ENCODE measurements at places on chromosomes 3 and 15.

- H3K36me3 ChIP-seq = no peaks in the 10 kb centered on the region
- no peak overlapping the region for H3K27ac ChIP-seq
- no peak for DNase-seq
Measured at GRCh38 chr3:5428607-5429516, 241.4 kb downstream of the EDEM1 start.

DNA sequence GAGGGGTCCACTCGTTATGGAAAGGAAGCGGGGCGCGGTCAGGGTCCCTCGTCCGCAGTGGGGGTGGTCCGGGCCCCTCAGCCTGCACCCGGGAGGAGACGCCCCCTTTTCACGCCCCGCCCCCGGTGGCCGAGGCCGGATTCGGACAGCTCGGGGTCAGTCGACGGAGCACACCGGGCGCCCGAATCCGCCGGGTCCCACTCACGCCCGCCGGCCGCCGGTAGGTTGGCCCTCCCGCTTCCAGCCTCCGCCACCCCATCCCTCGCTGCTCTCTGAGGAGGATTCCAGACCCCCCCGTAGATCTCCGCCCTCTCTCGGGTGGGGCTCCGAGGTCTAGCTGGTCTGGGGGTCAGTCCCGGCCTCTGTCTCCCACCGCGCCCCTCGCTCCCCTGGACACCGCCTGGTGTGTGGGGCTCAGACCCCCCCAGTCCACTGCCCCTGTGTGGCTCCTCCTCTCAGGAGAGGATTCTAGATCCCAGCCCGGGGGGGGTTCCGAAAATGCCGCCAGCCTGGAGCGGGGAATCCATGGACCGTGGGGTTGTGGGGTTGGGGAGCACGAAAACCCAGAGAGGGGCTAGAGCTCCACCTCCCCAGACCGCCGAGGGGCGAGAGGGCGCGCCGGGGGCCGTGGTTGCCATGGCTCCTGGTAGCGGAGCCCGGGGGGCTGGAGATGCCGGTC is 725 bp downstream of the CHL1 start:
- no peak overlapping the region for H3K27ac ChIP-seq
- H3K36me3 ChIP-seq = no peaks in the 10 kb centered on the region
- peaks cover 11% of the 10 kb centered on the region for H3K4me1 ChIP-seq
- no peak for DNase-seq
- H3K27me3 ChIP-seq = peaks cover 22% of the 10 kb centered on the region
- H3K4me3 ChIP-seq = peak overlapping the region; percentile 71

GRCh38 chr3:69353088-69353478 is 32.8 kb downstream of the FRMD4B start:
- H3K4me3 ChIP-seq = no peak overlapping the region
- no peaks in the 10 kb centered on the region for H3K27me3 ChIP-seq
- no peaks in the 10 kb centered on the region for H3K36me3 ChIP-seq
- no peak for DNase-seq

GRCh38 chr3:159487304-159487703 is 501.3 kb upstream of the IL12A start:
- no peaks in the 10 kb centered on the region for H3K4me1 ChIP-seq
- H3K36me3 ChIP-seq = no peaks in the 10 kb centered on the region
- DNase-seq = no peak
- H3K27ac ChIP-seq = no peak overlapping the region

GRCh38 chr15:49847423-49848281 is 226.8 kb downstream of the DTWD1 start:
- H3K4me3 ChIP-seq = no peak overlapping the region
- H3K27ac ChIP-seq = no peak overlapping the region
- H3K27me3 ChIP-seq = no peaks in the 10 kb centered on the region
- H3K4me1 ChIP-seq = no peaks in the 10 kb centered on the region
- no peaks in the 10 kb centered on the region for H3K36me3 ChIP-seq

- H3K4me3 ChIP-seq = no peak overlapping the region
- peaks cover 23% of the 10 kb centered on the region for H3K4me1 ChIP-seq
- H3K36me3 ChIP-seq = no peaks in the 10 kb centered on the region
- no peaks in the 10 kb centered on the region for H3K27me3 ChIP-seq
- no peak overlapping the region for H3K27ac ChIP-seq
Measured at GRCh38 chr3:72342450-72342849, 505.8 kb downstream of the SHQ1 start.

- no peaks in the 10 kb centered on the region for H3K36me3 ChIP-seq
- DNase-seq = no peak
- no peaks in the 10 kb centered on the region for H3K27me3 ChIP-seq
Measured at GRCh38 chr15:36175741-36176291, 403.6 kb upstream of the CDIN1 start.

DNA sequence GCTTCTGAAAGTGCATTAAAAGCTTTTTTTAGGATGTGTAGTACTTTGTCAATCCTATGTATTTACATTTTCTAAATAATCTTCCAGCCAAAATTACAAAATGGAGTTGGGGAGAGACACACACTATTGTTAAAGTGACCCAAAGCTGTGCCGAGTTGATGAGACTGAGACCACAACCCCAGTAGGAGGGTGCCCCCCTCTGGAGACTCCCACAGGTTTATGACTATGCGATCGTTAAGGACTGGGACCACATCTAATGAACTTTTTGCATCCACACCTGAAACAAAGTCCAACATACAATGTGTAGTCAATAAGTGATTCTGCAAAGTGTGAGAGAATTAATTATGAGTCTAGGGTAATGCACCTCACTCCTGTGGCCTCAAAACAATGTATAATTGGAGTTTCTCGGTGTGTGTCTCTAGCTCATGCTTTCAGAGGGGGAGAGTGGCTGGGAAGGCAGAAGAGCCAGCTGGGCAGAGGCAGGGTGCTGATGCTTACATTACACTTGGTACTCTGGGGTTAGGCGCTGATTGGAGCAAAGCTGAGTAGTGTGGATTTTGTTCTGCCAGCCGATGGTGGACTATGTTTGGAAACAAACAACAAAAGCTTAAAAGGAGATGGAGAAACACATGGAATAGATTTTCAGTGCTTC is 102.8 kb downstream of the KCNH8 start:
- no peaks in the 10 kb centered on the region for H3K4me1 ChIP-seq
- no peaks in the 10 kb centered on the region for H3K27me3 ChIP-seq
- DNase-seq = no peak
- H3K36me3 ChIP-seq = no peaks in the 10 kb centered on the region
- H3K4me3 ChIP-seq = no peak overlapping the region

DNA sequence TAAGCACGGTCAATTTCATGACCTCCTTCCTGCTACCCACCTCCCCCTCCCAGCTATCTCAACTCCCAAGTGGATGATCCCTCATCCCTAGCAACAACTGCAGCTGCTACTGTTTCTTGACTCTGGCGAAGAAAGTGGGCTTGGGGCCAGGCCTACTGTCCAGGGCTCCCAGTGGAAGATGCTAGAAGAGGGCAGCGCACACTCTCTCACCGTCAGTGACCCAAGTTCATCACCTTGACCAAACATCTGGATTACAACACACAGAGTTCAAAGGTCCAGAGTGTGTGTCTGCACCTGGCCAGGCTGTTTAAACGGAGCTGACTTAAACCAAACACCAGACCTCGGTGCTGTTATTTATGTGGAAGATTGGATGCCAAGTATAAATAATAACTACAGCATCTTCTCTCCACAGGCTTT is 385.6 kb downstream of the SHQ1 start:
- no peaks in the 10 kb centered on the region for H3K36me3 ChIP-seq
- DNase-seq = no peak
- H3K4me1 ChIP-seq = peaks cover 19% of the 10 kb centered on the region
- no peak overlapping the region for H3K4me3 ChIP-seq
- no peaks in the 10 kb centered on the region for H3K27me3 ChIP-seq

- H3K4me1 ChIP-seq = no peaks in the 10 kb centered on the region
- no peak overlapping the region for H3K4me3 ChIP-seq
- H3K27ac ChIP-seq = no peak overlapping the region
- DNase-seq = no peak
- no peaks in the 10 kb centered on the region for H3K36me3 ChIP-seq
Measured at GRCh38 chr3:111547631-111548030, 5.6 kb downstream of the CD96 start.

DNA sequence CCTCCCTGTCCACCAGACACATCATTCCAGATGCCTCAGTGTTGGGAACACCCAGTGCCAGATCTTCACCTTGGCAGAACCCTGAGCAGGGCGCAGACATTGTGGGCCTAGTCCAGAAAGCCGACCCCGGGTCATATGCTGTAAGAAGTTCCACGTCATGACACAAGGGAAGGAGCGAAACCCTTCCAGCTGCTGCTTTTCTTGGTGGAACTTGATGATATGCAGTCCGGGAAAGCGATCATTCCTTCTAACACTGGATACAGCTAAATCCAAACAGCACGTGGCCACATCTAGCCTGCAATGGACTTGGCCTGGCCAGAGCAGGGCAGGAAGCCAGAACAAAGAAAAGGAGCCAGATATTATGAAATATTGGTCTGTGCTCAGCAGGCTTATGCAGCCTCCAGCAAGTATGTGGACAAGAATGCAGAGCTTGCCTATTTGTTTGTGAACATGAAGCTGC is 22.0 kb downstream of the GASK1A start:
- DNase-seq = no peak
- H3K27me3 ChIP-seq = no peaks in the 10 kb centered on the region
- no peaks in the 10 kb centered on the region for H3K4me1 ChIP-seq
- no peak overlapping the region for H3K4me3 ChIP-seq

- H3K27ac ChIP-seq = no peak overlapping the region
- no peaks in the 10 kb centered on the region for H3K4me1 ChIP-seq
- no peaks in the 10 kb centered on the region for H3K27me3 ChIP-seq
- no peak for DNase-seq
- H3K4me3 ChIP-seq = no peak overlapping the region
Measured at GRCh38 chr3:118813472-118813871, 221.2 kb downstream of the IGSF11 start.

DNA sequence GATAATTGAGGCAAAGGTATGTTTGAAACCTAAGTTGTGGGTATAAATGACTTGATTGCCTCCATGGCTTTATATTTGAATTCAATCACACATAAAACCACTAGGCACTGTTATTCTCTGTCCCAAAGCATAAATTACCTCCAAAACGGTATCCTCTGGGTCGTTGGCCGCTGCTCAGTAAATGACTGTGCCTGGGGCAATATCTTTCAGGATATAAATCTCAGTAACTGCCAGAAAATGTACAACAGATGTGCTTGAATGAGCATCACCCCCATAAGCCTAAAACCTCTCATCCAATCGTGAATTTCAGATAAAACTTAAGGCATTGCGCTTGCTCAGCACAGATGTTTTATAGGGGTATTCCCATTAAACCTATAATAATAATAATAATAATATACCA is 19.0 kb upstream of the C3orf49 start:
- no peak for DNase-seq
- no peaks in the 10 kb centered on the region for H3K27me3 ChIP-seq
- no peaks in the 10 kb centered on the region for H3K36me3 ChIP-seq
- no peak overlapping the region for H3K27ac ChIP-seq
- H3K4me1 ChIP-seq = peaks cover 4% of the 10 kb centered on the region
- H3K4me3 ChIP-seq = no peak overlapping the region

DNA sequence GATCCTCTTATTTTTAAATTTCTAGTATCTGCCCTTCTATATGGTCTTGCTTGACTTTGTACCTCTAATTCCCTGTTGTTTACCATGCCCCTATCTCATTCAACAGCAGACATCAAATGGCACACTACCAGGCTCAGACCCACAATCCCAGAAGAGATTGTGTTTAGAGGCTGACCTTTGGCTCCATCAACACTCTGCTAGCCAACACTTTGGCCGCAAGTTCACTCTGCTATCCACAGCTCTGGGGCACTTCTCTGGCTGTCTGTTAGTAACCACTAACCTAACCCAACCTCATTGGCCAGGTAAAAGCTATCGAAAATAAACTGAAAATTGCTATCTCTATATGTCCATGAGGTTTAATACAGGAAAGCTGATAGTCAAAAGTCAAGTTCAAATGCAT is 646.0 kb upstream of the CCDC54 start:
- H3K4me3 ChIP-seq = no peak overlapping the region
- DNase-seq = no peak
- H3K4me1 ChIP-seq = no peaks in the 10 kb centered on the region
- no peaks in the 10 kb centered on the region for H3K36me3 ChIP-seq
- no peaks in the 10 kb centered on the region for H3K27me3 ChIP-seq

DNA sequence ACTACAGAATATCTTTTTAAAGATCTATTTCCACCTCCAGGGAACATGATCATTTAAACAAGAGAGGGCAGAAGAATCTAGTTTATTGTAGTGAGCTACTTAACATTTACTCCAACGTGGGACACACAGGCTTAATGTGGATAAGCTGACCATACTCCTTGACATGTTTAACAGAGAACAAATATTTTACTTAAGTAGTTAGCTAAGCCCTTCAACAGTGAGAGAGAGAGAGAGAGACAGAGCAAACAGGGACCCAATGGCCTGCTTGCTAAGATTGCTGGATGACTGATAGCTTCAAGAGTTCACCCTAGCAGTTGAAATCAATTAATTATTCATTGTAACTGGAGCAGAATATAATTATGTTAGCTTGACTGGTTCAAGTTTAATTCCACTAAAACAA is 158.6 kb downstream of the ADAM10 start:
- no peaks in the 10 kb centered on the region for H3K4me1 ChIP-seq
- no peak for DNase-seq
- no peak overlapping the region for H3K27ac ChIP-seq
- H3K36me3 ChIP-seq = peaks cover 2% of the 10 kb centered on the region

- no peak overlapping the region for H3K27ac ChIP-seq
- H3K36me3 ChIP-seq = no peaks in the 10 kb centered on the region
- H3K27me3 ChIP-seq = no peaks in the 10 kb centered on the region
- no peak overlapping the region for H3K4me3 ChIP-seq
- no peak for DNase-seq
Measured at GRCh38 chr3:34053626-34054025, 255.2 kb downstream of the PDCD6IP start.

- peaks cover 21% of the 10 kb centered on the region for H3K36me3 ChIP-seq
- H3K4me3 ChIP-seq = no peak overlapping the region
- no peak overlapping the region for H3K27ac ChIP-seq
- no peaks in the 10 kb centered on the region for H3K27me3 ChIP-seq
- H3K4me1 ChIP-seq = no peaks in the 10 kb centered on the region
Measured at GRCh38 chr15:39998511-39999077, 40.4 kb downstream of the SRP14 start.

DNA sequence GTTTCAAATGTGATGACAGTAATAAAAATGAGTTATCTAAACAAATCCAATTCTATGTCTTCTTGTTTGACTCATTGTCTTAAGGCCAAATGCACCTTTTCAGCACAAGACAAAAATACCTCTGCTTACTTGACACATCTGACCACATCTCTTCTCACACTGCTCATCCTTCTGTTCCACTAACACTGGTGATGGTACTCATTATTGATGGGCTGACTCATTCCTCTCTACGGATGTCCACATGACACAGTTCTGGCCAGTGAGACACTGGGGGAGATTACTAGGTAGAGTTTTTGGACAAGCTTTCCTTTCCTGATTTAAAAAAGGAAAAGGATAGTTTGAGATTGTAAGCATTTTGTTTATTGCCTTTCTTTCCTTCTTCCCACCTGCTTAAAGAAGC is 410.6 kb upstream of the THRB start:
- no peak overlapping the region for H3K4me3 ChIP-seq
- H3K27me3 ChIP-seq = no peaks in the 10 kb centered on the region
- peaks cover 2% of the 10 kb centered on the region for H3K4me1 ChIP-seq

- peaks cover 12% of the 10 kb centered on the region for H3K4me1 ChIP-seq
- DNase-seq = no peak
- H3K27me3 ChIP-seq = no peaks in the 10 kb centered on the region
- H3K4me3 ChIP-seq = no peak overlapping the region
Measured at GRCh38 chr3:3701949-3702348, 97.3 kb upstream of the LRRN1 start.

- H3K4me1 ChIP-seq = peaks cover 11% of the 10 kb centered on the region
- DNase-seq = peak; percentile 64
- H3K27me3 ChIP-seq = no peaks in the 10 kb centered on the region
- H3K4me3 ChIP-seq = no peak overlapping the region
- peaks cover 7% of the 10 kb centered on the region for H3K36me3 ChIP-seq
Measured at GRCh38 chr3:30659270-30660130, 53.1 kb downstream of the TGFBR2 start.
